ENCODE measurements at places on chromosomes 6 and 20.

DNA sequence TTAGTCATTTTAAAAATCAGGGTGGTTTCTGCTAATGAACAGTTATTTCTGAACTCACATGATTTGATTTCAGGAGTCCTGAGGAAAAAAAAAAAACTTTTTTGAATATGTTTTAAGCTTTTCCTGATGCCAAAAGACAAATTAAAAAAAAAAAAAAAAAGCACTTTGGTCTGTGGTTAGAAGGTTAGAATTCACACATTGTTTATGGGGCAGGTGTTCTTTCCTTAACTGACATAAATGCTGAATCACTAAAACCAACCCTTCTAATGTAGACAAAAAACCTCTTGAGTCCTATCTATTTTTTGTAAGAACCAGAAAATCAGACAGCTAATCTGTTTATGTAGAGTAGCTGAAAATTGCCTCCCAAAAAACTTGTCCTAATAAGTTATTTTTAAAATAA lies 20.4 kb downstream of the THEMIS start:
- no peak for DNase-seq

DNA sequence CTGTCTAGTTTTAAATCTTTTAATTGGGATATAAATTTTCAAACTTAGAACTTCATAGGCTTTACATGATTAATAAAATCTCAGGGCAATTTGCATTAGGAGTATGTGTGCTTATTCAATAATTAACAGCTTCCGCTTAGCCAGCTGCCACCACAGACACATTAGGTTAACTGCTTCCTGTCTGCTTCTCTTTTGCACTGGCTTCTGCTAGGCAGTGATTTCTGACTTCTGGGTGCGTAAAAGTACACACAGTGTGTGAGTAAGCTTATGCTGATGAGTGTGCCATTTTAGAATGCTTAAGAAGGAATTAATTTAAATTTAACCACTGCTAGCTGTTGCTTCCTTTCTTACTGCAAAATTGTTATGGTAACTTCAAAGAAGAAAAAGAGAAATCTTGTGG lies 73.9 kb downstream of the F13A1 start:
- peak; percentile 34 for DNase-seq

DNA sequence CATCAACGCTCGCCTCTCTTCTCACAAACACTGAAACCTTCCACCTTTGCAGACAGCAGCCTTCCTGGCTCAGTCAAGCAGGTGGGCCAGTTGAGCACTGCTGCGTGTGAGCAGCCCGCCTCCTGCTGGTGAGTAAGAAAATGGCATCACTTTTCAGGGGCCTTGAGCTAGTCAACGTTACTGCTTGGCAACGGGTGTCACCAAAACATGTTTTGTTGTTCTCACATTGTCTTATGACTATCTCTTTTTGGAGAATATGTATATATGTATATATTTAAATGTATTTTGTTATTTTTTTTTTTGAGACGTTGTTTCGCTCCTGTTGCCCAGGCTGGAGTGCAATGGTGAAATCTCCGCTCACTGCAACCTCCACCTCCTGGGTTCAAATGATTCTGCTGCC lies 97.0 kb upstream of the AGPAT4 start:
- peak; percentile 57 for DNase-seq

- DNase-seq = no peak
These were observed 11.9 kb upstream of the PNRC1 start for GRCh38 chr6:89068695-89069094.

DNA sequence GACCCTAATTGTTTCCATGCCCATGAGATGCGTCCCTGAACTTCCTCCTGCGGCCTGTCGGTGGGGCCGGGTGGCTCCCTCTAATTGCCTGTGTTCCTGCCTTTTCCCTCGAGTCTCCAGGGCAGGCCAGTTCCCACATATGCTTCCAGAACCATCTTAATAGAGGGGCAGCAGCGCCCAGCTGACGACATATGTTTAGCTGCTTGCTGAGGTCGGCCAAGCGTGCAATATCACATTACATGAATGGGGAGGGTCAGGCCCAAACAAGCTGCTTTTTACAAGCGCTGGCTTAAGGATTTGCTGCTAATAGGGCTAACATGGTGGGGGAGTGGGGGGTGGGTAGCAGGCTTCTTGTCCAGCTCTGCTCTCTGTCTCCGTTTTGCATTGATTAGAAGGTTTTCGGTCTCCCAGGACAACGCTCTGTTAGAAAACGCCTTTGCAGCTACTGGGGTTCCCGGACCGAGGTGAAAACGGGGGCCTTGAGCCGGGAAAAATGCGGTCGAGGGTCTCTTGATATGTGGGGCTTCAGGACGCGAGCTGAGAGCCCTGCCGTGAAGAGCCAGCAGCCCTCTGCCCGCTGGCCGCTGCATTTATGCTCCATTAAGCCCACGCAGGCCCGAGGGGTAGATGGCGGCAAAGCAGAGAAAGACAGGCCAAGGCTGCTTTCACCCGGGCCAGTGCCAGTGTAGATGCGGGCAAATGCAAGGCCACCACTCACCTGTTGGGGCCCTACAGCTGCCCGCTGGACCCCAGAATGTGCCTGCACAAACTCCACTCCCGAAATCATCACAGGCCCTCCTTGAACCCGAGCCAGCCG lies 308.5 kb downstream of the BMP7 start:
- DNase-seq = no peak

Data from MV-4-11 (cell line).